Naive B cell (primary cell): ENCODE measurements at places on chromosomes 11 and 22. TPM values are rescaled to one million over a fixed set of nuclear protein-coding genes. Genes with fewer than 3 reads are reported as not detected.

GRCh38 chr11:93288079-93288478, 42.5 kb upstream of the DEUP1 start:
- DNase-seq: no peak

The SAAL1 gene
- polyA plus RNA-seq: 9.4 TPM

The GRM5 gene
- polyA plus RNA-seq: not detected

- DNase-seq: no peak
These were observed 334.5 kb upstream of the NCAM1 start for GRCh38 chr11:112626731-112627130.

The TRIM68 gene
- polyA plus RNA-seq: 4.8 TPM

GRCh38 chr11:46015941-46016340, 93.5 kb downstream of the LARGE2 start:
- no peak for DNase-seq
